ENCODE measurements at places on chromosomes 3 and 15.

- DNase-seq, result no peak
Measured at GRCh38 chr3:24047513-24047912, 102.4 kb downstream of the NR1D2 start.

DNA sequence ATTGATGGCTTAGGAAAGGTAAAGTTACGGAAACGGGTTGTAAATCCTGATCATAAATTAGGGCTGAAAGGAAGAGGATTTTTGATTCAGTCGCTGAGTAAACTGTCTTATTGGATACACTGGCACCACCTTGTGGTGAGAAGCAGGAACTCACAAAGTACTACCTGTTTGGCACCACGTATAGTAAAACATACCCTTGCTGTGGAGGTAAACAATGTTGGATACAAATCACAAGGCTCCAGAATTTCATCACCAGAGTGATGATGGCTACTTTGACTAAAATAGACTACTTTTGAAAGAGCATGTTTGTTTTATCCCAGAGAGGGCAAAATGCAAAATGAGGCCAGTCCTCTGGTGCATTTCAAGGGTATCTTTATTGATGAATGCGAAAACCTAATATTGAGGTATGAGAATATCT lies 216.9 kb downstream of the IGSF11 start:
- DNase-seq, result no peak

- DNase-seq, result no peak
Measured at GRCh38 chr15:68353421-68354135, 76.0 kb downstream of the FEM1B start.

DNA sequence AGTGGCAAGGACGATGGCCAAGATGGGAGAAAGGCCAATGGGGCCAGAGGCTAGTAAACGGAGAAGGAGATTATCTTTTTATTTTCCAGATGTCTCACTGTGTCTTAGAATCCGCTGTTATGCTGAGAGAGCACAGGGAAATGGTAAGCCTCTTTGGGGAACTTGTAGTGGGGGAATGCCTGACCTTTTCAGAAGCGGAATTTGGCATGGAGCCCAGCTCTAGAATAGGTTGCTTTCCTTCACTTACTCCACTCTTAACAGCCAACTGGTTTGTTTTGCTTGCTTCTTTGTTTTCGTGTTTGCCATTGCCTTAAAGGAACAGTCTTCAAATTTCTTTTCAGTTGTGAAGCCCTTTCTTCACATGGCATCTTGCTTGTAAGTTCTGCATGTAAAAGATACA lies 316.2 kb upstream of the THRB start:
- DNase-seq, result no peak

GRCh38 chr3:142618917-142619461 lies 22.8 kb downstream of the PLS1 start:
- DNase-seq, result no peak

DNA sequence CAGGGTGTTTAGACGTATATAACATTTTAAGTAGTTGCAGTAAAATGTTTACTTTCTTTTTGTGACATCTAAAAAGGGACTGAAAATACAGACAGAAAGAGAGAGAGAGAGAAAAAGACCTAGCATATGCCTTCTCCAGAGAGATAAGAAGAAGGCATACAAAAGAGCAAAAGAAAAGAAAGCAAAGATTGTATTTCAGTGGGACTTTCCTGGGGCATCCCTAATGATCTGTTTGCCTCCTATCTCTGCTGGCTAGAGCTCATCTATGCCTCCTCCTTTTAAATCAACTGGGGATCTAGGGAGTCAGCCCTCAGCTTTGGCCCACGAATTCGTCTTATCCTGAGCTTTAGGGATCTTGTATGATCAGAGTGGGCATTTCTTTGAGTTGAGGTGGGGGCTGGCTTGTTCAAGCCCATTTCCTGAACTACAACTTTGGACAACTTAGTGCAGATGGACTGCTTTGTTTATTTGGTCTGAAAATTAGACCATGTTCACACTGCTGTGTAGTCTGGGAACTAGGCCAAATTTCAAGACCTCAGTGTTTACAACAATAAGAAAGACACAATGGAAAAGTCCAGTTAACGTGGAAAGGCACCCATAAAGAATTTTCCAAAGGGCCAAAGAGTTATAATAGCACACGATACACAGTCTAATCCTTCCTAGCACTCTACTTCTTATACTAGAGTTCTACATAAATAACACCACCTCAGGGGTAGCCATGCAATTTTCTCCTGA lies 61.0 kb downstream of the ATP8B4 start:
- DNase-seq, result no peak

- no peak for DNase-seq
Measured at GRCh38 chr15:96801576-96802150, 471.2 kb downstream of the NR2F2 start.

DNA sequence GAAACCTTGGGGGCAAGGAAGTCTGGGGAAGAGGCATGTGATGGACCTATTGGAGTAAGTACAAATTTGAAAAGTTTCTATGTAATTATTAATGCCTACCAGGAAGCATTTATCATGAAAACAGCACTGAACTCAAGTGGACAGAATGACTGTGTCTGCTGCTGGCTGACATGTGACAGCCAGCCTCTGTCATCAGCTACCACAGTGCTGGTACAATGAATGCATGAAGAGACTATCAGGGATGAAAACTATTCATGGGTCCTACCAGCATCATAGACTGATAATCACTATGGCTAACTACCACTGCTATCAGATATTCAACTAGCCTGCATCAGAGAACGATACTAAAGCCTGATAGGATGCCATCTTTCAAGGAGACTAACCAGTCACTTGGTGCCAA lies 193.5 kb downstream of the RAP2B start:
- no peak for DNase-seq

DNA sequence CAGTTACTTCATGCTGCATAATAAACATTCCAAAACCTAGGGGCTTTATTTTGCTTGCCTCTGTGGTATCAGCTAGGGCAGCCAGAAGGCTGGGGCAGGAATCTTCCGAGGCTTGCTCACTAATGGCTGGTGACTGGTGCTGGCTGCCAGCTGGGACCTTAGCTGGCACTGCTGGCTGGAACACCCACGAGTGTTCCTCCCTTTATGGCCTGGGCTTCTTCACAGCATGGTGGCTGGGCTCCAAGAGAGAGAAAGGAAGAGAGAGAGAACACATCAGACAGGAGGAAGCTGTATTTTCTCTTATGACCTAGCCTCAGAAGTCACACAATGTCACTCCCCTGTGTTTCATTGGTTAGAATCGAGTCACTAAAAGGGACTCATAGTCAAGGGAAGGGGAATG lies 23.9 kb upstream of the CDCP1 start:
- no peak for DNase-seq

DNA sequence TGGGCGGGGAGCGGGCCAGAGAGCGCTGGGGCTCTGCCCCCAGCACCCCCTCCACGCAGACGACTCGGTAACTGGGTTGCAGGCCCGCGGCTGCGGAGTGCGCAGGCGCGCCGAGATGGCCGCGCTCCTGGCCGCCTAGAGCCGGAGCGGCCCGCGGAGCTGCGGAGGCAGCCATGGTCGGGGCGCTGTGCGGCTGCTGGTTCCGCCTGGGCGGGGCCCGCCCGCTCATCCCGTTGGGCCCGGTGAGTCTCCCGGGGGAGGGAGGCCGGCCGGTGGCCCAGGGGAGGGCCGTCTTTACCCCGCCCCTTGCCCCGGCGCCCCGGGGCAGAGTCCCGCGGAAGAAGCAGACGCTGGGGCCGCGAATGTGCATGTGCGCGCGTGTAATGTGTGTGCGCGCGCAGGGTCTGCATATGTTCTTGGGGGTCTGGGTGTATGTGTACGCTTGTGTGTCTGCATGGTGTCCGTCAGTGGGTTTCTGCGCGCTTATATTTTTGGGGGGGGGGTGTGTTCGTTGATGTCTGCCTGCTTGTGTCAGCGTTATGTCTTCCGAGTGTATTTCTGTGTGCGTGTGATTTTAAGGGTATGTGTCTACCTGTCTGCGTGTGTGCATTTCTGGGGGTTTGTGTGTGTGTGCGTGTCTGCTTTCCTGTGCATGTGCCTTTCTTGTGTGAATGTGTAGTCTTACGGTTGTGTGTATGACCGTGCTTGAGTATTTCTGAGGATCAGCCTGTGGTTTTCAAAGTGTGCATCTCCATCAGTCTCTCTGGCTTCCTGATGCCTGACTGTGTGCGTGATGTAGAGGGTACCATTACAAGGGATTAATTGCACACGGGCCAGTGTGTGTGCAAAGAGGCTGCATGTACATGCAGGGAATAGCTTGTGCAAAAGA lies at the start of gene ABHD14A:
Gene ABHD14A, plus strand, starts transcription at position 102 of the 889 bp plus-strand sequence. Its CDS starts 72 bp downstream, at position 174.
- no peak for DNase-seq

DNA sequence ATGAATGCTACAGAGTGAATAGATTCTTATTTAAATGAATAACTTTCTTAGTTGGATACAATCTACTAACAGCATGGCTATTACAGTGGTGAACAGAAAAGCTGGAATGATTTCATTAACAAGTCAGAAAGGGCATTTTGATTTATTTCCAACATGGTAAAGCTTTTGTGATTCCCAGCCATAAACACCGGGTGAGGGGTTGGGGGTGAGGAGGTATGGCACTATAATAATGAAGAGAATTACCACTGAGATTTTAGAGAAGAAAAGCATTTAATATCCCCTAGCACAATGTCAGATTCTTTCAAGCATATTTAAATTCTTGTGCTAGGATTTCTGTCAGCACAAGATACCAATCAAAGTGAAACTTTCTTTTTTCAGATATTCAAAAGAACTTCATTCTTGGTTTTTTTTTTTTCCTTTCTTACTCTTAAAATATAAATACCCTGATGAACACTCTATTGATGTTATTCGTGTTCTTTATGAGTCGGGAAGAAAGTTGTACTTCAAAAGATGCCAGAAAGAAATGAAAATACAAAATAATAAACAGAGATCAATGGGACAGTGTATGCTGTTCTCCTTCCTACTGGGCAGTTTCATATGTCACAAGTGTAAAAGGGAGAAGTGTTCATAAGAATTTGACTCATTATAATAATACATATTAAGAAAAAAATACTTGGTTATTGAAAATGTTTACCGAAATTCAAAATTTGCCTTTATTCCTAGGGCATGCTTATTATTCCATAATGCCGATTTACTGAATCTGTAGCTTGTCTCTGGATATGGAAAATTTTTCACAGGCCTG lies 522.8 kb downstream of the CADM2 start:
- DNase-seq, result no peak

DNA sequence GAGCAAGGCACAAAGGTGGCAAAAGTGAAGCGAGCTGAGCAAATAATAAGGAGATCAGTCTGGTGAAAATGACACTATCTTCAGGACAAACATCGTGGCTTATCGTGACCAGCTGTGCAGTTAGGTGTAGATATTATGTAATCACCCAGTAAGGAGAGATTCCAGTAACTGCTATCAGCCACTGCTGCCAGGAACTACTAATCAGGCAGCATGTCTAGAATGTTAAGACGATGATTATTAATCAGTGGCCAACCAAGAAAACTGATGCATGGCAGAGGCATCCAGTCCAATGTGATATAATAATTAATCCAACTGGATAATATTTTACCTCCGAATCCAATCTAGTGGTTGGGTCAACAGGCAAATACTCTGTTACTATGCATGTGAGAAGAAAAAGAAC lies 252.7 kb upstream of the ZPLD1 start:
- no peak for DNase-seq

- DNase-seq, result no peak
Measured at GRCh38 chr15:72856549-72857040, 73.0 kb upstream of the ADPGK start.

DNA sequence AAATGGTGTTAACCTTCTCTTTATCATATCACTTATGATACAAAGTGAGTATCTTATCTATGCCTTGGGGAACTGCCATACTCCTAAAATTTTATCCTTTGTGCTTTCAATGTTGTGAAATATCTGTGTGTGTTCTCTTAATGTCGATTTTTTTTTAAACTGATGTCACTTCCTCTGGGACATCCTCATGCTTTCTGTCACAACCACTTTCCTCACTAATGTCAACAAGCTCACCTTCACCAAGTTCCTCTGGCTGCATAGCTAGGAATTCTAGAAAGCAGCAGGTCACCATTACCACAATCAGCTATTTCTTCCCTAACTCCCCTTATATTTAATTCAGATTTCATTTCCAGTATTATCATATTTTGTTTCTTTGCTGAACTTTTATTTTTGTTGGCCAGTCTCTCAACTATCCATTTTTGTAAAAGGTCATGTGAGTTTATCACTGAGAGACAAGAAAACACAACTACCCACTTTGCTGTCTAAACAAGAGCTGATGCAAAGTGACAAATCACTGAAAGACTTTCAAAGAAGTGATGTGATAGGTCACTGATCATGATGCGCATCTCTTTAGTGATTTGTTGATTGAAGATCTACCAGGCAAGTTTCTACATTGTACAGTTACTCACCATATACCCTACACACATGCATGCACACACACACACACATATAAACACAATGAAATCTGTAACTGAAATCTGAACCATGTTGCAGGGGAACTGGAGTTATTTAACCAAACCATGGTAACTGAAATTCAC lies 369.0 kb downstream of the ULK4 start:
- no peak for DNase-seq

DNA sequence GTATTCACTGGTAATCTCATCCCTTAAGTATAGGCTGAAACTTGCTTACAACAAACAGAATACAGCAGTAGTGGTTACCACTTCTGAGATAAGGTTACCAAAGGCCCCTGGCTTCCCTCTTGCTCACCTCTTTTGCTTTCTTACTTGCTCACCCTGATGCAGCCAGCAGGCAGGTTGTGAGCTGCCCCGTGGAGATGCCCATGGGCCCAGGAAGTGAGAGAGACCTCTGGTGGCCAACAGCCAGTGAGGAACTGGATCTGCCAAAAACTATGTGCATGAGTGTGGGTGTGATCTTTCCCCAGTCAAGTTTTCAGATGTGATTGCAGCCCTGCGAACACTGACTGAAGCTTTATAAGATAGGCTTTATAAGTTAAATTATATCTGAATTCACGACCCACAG lies 48.7 kb downstream of the NMNAT3 start:
- no peak for DNase-seq

DNA sequence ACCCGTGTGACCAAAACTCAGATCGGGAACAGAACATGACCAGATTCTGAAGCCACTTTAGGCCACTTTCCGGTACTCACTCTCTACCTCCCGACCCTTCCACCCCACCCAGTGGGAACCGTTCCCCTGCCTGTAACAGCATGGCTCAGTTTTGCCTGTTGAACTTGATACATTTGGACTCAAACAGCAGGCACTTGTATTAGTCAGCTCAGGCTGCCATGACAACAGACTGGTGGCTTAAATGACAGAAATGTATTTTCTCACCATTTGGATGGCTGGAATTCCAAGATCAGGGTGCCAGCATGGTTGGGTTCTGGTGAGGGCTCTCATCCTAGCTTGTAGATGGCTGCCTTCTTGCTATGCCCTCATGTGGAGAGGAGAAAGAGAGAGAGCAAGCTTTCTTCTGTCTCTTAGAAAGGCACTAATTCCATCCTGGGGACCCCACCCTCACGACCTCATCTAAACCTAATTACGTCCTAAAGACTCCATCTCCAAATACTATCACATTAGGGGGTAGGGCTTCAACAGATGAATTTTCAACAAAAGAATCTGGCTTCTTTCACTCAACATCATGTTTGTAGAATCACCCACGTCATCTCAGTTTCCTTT lies 9.3 kb upstream of the SSUH2 start:
- DNase-seq, result no peak

GRCh38 chr15:75104804-75105557 lies 81.6 kb downstream of the PPCDC start:
- DNase-seq, result no peak
